ENCODE measurements at places on chromosomes 5 and 9.

- no peaks in the 10 kb centered on the region for H3K27me3 ChIP-seq
- H3K36me3 ChIP-seq, result no peaks in the 10 kb centered on the region
- no peak overlapping the region for H3K4me3 ChIP-seq
- H3K4me1 ChIP-seq, result no peaks in the 10 kb centered on the region
- no peak for DNase-seq
Observed at GRCh38 chr5:59517926-59518585, 375.5 kb downstream of the PDE4D start.

GRCh38 chr5:10645146-10645545 lies 81.3 kb downstream of the ANKRD33B start:
- H3K4me1 ChIP-seq, result no peaks in the 10 kb centered on the region
- no peaks in the 10 kb centered on the region for H3K36me3 ChIP-seq
- no peaks in the 10 kb centered on the region for H3K27me3 ChIP-seq
- H3K27ac ChIP-seq, result no peak overlapping the region
- H3K4me3 ChIP-seq, result no peak overlapping the region

DNA sequence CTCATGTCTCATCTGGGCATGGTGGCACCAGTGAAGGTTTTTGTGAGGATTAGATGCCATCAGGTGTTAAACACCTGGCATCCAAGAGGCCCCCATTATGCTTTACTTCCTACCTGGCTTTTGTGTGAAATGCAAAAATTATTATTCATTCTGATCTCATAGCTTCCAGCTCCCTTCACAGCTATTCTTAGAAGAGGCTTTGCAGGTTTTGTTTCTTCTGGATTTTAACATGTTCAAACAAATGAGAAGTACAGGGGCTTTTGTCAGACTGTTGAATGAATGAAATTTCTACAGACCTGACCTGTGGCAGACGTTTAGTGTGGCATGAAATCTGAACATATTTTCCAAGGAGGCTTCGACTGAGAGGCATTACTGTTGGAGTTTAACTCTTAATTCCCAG lies 14.3 kb upstream of the CORO2A start:
- no peaks in the 10 kb centered on the region for H3K36me3 ChIP-seq
- no peak overlapping the region for H3K27ac ChIP-seq
- no peak overlapping the region for H3K4me3 ChIP-seq
- DNase-seq, result no peak

- no peaks in the 10 kb centered on the region for H3K36me3 ChIP-seq
- no peaks in the 10 kb centered on the region for H3K4me1 ChIP-seq
- no peak overlapping the region for H3K27ac ChIP-seq
- DNase-seq, result no peak
- no peaks in the 10 kb centered on the region for H3K27me3 ChIP-seq
Observed at GRCh38 chr9:123401879-123402513, 46.0 kb downstream of the CRB2 start.

DNA sequence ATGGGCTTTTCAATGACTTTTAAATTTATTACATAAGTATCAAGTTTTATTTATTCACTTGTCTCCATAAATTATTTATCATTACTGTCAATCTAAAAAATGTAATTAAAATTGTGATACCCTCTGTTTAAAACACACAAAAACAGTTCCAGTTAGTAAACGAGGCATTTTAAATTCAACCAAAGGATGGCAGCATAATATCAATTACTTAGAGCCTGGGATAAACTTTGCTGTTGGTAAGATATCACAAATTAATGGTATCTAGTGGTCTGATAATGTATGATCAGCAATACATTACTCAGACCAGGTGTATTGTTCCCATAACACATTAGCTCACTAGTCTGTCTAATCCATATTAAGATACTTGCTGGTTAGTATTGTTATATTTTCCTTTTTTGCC lies 9.6 kb upstream of the IFNE start:
- no peak overlapping the region for H3K4me3 ChIP-seq
- H3K4me1 ChIP-seq, result no peaks in the 10 kb centered on the region
- DNase-seq, result no peak

DNA sequence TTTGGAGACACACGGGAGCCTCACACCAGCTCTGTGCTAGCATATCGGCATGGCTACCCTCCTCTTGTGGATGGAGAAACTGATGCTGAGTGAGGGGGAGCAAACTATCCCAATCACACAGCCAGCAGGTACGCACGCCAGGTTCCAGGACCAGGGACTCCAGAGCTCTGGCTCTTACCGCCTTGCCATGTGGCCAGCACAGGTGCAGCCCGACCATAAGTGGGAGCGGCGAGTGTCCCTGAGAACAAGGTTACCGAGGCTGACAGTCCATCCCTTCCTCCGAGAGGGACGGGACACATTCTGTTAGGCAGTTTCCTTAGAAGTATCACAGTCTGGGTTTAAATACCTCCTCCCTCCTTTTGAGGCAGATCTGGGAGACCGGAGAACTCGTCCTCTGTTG lies 86.0 kb downstream of the PAX5 start:
- no peak for DNase-seq
- no peak overlapping the region for H3K27ac ChIP-seq
- H3K4me1 ChIP-seq, result no peaks in the 10 kb centered on the region
- no peaks in the 10 kb centered on the region for H3K36me3 ChIP-seq

DNA sequence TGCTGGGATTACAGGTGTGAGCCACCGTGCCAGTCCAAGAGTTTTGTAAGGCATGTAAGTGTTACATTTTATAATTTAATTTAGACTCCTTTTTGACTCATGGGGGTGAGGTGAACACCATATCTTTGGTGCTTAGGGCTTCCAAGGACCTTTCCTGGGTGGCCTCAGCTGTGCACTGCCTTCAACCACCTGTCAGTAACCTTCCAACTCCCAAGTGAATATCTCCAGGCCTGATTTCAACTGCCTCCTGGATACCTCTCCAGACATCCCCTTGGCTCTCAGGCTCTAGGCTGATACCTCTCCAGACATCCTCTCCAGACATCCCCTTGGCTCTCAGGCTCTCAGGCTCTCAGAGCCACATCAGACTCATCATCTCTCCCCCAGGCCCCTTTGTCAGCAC lies 30.9 kb upstream of the TTLL11 start:
- no peak overlapping the region for H3K27ac ChIP-seq
- H3K4me3 ChIP-seq, result no peak overlapping the region
- peaks cover 5% of the 10 kb centered on the region for H3K4me1 ChIP-seq
- H3K27me3 ChIP-seq, result peaks cover 15% of the 10 kb centered on the region
- no peaks in the 10 kb centered on the region for H3K36me3 ChIP-seq

DNA sequence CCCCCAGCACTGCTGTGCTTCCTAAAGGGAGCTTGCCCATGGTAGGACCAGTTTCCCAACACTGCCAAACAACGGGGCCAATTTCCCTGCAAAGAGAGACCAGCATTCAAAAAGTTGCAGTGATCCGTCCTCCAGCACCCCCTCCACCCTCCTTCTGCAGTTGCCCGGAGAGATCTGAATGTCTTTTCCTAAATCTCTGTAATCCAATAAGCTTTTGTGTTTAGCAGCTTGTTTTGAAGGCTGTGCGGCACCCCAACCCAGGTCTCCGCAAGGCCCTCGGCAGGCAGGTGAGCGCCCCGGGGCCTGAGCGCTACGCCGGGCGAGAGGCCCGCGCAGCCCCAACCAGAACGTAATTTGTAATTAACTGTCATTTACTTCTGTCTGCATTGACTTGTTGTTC lies 366.9 kb upstream of the IRX2 start:
- no peak overlapping the region for H3K27ac ChIP-seq
- H3K4me3 ChIP-seq, result no peak overlapping the region
- DNase-seq, result no peak
- no peaks in the 10 kb centered on the region for H3K36me3 ChIP-seq

DNA sequence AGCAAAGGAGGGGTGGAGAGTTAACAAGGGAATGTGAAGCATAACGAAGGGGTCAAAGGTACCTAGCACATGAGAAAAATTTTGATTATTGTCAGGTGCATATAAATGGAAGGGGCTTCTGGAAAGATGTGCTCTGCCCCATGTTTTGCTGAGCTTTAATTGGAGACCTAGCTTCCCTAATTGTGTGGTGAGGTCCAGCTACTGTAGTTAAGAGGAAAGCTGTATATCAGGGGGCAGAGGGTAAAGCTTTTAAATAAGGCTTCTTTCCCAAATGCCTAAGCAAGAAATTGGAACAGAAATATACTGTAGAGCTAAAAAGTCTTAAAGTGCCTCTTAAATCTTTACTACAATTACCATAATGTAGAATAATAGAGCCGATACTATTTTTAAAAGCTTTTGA lies 267.2 kb downstream of the MAT2B start:
- H3K4me1 ChIP-seq, result no peaks in the 10 kb centered on the region
- H3K27ac ChIP-seq, result no peak overlapping the region
- DNase-seq, result no peak

GRCh38 chr5:89929173-89929572 lies 480.4 kb downstream of the CETN3 start:
- no peak overlapping the region for H3K27ac ChIP-seq
- no peaks in the 10 kb centered on the region for H3K36me3 ChIP-seq
- no peak overlapping the region for H3K4me3 ChIP-seq

DNA sequence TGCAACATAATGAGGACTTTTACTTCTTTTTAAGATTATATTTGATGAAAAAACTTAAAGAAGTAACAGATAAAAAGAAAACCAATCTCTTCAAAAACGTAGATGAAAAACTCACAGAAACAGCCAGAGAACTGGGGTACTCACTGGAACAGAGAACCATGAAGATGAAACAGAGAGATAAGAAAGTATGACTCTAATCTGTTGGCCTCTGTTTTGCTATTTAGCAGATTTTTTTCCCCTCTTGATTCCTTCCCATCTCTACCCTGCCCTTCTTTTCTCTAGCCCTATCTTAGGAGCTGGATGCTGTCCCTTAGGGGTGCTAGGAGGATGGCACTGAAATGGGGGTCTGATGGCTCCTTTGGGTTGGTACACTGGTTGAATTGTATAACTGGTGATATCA lies 97.5 kb upstream of the FREM1 start:
- no peak for DNase-seq
- no peak overlapping the region for H3K4me3 ChIP-seq
- H3K4me1 ChIP-seq, result no peaks in the 10 kb centered on the region

Measured in CD8-positive, alpha-beta memory T cell (primary cell).